ENCODE measurements at places on chromosomes 5 and 9. TPM values are rescaled to one million over a fixed set of nuclear protein-coding genes. Genes with fewer than 3 reads are reported as not detected.
A peak's percentile ranks its signal among the peaks of the same experiment; 100 is the strongest.

The VCP gene
- 335 TPM for total RNA-seq

The TYRP1 gene
- not detected for total RNA-seq

The SPATA31A3 gene
- total RNA-seq = not detected

The OR13C9 gene
- not detected for total RNA-seq

The QRFP gene
- total RNA-seq = not detected

The PCDHB15 gene
- not detected for total RNA-seq

DNA sequence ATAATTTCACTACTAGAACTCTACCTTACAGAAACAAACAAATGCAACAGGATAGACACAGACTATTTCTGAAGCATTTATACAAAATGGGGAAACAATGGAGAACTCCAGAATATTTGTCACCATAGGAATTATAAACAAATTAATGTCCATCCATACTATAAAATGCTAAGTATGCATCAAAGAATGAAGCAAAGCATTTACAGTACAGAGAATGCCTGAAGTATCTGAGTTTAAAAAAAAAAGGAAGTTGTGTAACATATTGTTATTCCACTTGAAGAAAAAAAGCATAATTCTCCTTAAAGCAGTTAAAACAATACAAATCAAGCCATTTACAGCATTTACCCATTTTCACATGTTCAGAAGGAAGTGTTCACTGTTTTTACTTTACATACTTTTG, 53.0 kb downstream of the DROSHA start:
- no peak for DNase-seq

DNA sequence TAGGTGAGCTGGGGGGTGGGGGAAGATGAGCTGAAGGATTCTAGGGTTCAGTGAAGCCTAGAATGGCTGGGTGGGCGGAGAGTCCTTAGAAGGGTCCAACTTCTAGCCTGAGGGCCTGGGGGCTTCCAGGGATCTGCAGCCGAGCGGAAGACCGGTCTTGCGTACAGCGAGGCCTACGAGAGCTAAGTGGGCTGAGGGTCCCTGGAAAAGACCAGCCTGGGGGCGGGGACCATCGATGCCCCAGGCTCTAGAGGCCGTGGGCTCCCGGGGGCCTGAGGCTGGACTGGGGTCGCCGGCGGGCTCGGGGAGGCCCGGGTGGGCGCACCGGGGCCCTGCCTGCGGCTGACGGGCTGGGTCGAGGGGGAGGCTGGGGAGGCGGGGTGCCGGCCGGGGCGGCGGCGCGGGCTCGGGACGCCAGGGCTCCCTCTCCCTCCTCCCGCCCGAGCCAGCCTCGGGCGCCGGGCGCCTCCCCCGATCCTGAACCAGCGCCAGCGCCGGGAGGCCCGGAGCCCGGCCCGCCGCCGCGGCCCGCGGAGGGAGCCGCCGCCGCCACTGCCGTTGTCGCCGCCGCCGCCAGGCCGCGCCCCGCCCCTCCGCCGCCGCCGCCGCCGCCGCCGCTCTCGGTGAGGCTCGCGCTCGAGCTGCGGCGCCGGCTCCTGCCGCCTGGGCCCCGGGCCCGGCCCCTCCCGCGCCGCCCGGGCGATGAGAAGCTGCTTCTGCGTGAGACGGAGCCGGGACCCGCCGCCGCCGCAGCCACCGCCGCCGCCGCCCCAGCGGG, at the start of gene MVB12B:
TSS of gene MVB12B (plus strand) at position 602 of the 778 bp plus-strand sequence. CDS start at position 703, 101 bp downstream.
- DNase-seq = peak; percentile 86

DNA sequence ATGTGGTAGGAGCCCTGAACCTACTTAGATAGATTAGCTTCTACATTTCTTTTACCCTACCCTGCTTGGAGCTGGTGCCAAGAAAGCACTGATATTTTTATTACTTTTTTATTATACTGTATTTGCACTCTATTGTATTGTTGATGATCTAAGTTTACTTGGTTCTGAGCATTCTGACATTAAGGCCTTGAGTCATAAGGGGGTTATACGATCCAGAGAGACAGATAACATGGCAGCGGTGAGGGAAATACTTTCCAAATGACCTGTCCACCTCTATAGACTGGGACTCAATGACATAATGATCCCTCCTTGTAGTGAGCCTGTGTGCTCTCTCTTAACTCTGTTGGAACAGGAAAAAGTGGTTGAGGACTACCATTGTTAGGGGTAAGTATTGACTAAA, 176.3 kb downstream of the MAN2A1 start:
- no peak for DNase-seq

- no peak for DNase-seq
Observed at GRCh38 chr9:117266855-117267497, 147.9 kb downstream of the ASTN2 start.

DNA sequence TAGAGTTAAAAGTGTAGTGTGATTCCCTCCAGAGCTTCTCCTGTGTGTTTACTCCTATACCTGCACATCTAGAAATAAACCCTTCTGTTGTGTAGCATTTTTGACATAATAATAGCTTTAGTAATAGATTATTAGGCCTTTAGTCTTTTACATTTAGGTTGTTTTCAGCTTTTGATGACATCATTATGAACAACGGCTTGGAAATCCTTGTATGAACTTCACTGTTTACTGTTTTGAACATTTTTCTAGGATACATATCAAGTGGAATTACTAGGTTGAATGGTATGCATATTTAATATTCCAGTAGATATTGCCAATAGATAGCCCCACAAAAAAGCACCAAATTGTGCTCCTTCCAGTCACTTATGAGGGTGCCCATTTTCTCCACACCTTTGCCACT, 174.0 kb downstream of the ARHGAP26 start:
- DNase-seq = no peak

DNA sequence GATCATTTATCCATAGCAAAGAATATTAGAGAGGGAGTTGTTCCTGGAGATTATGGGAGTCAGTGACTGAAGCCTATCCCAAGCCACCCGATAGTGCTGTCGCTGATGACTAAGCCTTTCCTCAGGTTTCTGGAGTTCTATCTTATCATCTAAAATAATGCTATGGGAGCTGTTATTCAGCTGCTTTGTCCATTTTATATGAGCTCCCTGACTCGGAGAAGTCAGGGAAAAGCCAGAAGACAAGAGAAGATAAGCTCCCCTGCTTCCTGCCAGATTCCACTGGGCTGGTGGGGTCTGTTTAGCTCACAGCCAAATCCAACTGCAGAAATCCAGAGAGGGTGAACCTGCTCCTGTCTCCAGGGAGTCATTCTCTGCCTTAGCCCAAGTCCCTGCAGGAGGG, 148.2 kb downstream of the DROSHA start:
- DNase-seq = no peak

DNA sequence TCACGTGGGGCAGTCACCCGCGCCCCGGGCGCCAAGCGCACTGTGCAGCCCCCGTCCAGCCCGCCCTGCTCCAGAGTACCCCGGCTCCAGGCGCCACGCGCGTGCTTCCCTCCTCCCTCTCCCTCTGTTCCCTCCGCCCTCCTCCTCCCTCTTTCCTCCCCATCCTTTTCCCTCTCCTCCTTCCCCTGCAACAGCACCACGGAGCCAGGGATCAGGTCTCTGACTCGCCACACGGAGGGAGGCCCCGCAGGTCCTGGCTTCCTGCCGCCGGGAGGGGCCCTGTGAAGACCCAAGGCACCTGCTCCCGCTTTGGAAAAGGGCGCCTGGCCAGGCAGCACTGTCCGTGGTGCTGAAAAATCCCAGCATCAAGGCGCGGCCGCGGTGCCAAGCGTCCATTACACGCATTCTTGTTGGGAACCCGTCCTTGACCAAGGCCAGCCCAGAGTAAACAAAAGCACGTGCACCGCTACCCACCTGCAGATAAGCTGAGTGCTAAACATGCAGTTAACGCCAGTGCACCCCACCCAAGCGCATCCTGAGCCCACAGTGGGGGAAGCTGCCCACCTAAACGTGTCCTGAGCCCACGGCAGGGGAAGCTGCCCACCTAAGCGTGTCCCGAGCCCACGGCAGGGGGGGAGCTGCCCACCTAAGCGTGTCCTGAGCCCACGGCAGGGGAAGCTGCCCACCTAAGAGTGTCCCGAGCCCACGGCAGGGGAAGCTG, 21.7 kb downstream of the SLC6A18 start:
- DNase-seq = peak; percentile 78

DNA sequence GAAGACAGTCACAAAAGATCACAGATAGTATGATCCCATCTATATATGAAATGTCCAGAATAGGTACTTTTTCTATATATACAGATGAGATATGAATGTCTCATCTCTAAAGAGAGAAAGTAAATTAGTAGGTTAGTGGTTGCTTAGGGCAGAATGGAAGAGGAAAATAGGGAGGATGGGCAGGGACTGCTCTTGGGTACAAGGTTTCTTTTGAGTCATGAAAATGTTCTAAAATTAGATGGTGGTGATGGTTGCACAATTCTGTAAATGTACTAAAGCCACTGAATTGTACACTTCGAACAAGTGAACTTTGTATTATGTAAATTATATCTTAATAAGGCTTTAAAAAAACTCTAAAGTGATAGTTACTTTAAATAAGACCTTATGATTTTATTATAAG, 59.6 kb upstream of the GRAMD2B start:
- no peak for DNase-seq

GRCh38 chr5:132480893-132481595, 9.5 kb downstream of the IRF1 start:
- DNase-seq = peak; percentile 73

- DNase-seq = no peak
Observed at GRCh38 chr5:180367300-180367699, 14.2 kb upstream of the GFPT2 start.

DNA sequence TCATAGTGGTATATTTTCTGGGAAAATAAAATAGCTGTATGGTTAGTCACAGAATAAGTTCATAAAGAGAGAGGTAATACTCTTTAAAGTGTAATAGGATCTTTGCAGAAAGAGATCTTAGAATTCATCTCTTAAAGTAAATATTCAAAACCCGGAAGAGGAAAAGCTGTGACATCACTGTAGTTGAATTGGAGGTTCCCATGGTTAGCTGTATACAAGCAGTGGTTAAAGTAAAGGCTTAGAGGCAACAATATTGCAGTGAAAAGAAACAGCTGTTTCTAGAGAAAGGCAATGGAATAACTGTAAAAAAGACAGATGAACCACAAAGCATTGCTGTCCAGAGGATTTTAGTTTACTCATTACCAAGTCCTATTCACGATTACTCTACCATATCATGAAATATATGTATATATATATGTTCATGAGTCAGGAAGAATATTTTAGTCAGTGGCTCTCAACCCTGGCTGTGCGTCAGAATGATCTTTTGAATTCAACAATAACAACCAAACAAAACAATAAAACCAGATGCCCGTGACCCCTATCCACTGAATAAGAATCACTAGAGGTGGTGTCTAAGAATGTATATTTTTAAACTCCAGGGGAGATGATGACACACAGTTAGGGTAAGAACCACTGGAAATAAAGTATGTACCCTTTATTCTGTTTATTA, 4.7 kb downstream of the ERCC6L2 start:
- no peak for DNase-seq

DNA sequence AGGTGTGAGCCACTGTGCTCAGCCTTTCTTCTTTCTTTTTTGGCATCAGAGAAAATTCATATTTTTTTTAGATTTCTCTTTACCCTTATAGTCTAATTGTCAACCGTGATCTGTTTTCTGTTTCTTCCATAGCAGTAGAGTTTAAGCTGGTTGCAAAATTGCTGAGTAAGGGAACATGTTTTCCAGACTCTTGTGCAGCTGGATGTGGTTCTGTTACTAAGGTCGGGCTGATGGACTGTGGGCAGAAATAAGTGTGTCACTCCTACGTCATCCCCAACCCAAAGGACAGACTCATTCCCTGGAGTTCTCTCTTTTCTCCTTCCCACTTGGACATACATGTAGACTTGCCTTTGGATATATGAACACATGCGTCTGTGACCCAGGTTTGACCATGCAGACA, 64.1 kb upstream of the GOLM1 start:
- DNase-seq = no peak

GRCh38 chr5:6837519-6838110, 124.4 kb downstream of the TENT4A start:
- peak; percentile 78 for DNase-seq

DNA sequence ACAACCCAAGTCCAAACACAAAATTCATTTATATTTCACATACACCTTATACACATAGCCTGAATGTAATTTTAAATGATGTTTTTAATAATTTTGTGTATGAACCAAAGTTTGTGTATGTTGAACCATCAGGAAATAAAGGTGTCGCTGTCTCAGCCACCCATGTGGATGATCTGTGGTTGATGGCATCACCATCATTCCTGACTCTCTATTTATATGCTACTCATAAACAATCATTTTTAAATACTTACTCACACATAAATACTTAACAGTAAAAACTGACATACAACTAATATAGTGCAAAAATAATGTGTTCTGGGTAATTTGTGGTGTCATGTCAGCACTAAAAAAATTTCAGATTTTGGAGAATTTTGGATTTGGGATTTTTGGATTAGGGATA, 38.4 kb downstream of the SMC5 start:
- DNase-seq = no peak

- DNase-seq = peak; percentile 60
Observed at GRCh38 chr9:69120380-69121154, 53.5 kb upstream of the TJP2 start.

GRCh38 chr5:173623296-173623771, 6.9 kb upstream of the BOD1 start:
- DNase-seq = no peak

GRCh38 chr9:80218328-80218727, 646.6 kb downstream of the TLE4 start:
- DNase-seq = no peak

DNA sequence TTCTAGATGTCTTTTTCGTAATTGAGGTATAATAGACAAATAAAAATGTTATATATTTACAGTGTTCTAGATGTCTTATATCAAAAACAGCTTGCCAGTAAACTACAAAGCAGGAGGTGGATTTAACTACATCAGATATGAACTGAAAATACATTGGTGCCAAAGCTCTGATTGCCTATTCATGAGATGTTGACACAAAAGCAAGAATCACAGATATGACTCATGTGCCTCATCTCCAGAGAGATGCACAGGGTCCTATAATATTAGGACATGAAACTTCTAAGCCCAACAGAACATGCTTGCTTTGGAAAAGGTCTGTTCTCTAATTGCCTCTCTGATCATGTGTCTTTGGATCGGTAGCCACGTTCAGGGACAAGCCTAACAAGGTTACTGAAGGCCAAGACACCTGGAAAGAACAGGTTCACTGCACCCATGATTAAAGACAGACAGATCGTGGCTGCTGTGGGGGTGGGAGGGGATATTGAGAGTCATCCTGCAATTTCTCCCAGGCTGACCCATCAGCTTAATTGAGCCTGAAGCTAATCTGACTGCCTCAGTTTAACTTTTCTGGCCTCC, 16.8 kb downstream of the ABCA1 start:
- no peak for DNase-seq

DNA sequence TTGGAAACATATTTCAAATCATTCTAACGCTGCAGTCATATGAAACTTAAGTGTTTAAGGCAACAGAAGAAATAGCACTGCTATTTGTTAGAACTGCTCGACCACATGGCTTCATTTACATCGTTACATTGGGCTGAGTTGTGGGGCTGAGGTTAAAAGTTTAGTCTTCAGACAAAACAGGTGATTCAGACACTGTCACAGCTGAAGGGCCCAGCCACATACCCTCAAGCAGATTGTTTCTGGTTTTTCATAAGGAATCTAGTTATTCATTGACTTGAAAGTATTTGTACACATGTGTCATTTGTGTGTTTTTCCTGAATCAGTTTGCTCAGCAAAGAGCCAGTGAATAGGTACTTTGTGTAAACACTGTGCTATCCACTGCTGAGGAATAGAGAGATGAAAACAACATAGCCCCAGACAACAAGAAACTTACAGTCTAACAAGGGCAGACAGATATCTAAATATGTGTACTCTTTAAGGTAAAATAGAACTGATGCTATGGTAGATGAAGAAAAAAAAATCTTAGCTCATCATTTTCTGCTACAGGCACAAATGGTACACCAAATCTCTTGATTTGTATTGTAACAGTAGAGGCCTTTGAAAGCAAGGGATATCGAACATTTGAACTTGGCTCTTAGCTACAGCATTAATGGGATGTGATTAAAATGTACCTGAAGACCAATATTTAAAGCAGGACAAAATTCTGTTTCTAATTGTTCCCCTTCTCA, 357.6 kb upstream of the RPS23 start:
- DNase-seq = no peak
